ENCODE measurements at places on chromosomes 7 and 10. TPM values are rescaled to one million over a fixed set of nuclear protein-coding genes. Genes with fewer than 3 reads are reported as not detected.

GRCh38 chr10:128892005-128892404 lies 575.0 kb upstream of the MGMT start:
- DNase-seq = no peak

- DNase-seq = no peak
Measured at GRCh38 chr7:69620063-69620462, 21.8 kb downstream of the AUTS2 start.

- DNase-seq = no peak
Measured at GRCh38 chr7:68429411-68430117, 1168.7 kb upstream of the AUTS2 start.

DNA sequence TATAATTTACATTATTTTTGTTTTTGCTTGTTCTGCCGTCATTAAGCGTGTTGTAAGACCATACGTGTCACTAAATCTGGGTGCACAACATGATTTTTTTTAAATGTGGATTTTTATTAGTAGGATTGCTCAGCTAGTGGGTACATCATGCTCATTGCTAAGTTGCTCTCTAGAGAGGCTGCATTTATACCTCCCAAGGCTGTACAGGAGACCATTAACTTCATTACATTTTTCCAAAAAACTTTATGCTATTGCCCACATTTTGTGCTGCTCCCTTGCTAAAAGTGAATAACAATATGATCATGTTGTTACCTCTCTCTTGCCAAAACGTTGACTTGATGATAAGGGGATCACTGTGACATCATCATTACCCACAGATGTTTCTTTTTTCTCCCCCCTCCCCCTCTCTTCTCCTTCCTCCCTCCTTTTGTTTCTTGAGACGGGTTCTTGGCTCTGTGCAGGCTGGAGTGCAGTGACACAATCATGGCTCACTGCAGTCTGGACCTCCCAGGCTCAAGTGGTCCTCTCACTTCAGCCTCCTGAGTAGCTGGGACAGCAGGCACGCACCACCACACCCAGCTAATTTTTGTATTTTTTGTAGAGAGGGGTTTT lies 65.1 kb downstream of the BMPR1A start:
- DNase-seq = no peak

DNA sequence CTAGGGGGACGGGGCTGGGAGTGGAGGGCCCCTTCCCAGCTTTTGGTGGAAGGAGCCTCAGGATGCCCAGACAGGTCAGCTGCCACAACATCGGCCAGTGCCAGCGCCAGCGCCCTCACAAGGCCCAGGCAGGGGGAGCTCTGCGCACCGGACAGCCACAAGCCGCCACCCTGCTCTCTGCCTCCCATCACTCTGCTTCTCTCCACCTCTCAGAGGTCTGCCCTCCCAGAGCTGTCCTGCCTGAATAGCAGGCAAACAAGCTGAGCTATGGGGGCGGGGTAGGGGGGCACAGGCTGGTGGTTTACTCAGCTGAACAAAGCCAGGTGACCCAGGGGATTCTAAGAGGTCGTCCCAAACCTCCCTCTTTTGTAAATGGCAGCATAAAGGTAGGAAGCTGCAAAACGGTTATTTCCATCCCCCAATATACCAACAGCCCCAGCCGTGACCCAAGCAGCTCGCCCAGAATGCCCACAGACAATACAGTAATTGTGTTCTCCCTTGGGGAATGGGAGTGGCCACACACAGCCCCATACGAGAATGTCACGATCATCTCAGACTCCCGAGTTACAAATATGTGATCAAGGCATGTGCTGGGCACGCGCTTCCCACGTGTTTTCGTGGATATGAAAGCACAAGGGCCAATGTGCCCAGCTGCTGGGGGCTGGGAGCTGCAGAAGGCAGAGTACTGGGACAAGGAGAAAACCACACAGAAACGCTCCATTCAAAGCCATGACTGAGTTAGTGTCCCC lies 19.7 kb downstream of the FAM53B start:
- DNase-seq = no peak

- DNase-seq = no peak
Measured at GRCh38 chr7:5001911-5002310, 42.9 kb upstream of the MMD2 start.

GRCh38 chr7:104795086-104795485 lies 218.9 kb upstream of the KMT2E start:
- DNase-seq = no peak

GRCh38 chr10:124802313-124802675 lies 675 bp downstream of the ABRAXAS2 start:
- DNase-seq = no peak

GRCh38 chr7:105796365-105796764 lies 80.0 kb downstream of the ATXN7L1 start:
- DNase-seq = no peak

GRCh38 chr7:112292162-112292561 lies 85.7 kb downstream of the ZNF277 start:
- no peak for DNase-seq

DNA sequence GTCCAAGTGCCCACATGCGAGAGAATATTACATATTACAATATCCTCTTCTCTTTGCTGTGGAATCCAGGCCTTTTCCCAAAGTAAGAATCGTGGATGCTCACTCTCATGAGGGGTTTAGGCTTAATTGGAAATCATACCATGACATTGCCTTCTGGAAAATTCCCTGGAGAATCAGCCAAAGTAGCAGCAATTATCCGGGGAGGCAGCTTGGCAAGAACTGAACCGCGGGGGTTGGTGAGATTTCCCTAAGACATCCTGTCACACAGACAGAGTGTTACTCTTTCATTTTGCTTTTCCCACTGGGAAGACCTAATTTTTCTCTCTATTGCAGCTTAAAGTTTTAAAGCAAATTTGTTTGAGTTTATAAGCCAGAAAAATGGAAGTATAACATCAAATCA lies 463.6 kb upstream of the DPP6 start:
- DNase-seq = no peak

DNA sequence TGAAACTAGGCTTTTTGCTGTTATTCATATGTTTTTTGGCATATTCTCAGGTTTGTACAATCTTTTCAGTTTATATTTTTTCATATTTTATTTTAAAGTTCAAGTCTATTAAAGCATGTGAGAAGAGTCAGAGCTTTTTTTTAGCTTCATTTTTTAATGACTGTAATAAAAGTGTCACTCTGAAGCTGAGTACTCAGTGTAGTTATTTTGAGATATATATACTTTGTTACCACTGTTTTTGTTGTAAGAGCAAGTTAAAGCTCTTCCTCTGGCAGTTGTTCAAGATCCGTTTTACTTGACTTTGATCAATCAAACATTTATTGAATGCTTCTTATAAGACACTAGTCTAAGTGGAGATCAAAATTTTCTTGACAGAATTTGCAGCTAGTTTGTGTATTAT lies 37.5 kb downstream of the CASD1 start:
- no peak for DNase-seq

DNA sequence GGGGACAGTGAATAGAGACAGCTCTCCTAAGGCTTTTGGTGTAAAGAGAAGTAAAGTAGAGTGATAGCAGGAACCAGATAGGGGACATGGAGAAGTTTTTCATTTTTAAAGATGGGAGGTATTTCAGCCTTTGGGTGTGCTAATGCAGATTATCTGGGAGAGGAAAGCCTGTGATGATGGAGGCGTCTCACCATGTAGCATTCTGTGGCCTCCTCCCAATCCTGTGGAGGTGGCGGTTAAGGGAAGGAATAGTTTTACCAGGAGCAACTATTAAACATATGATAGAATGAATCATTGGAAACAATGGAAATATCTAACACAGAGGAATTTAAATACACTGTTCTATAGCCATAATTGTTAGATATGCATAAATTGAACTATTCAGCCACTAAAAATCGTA lies 101.3 kb downstream of the CNNM2 start:
- no peak for DNase-seq

- no peak for DNase-seq
Measured at GRCh38 chr7:135372222-135372621, 137.7 kb downstream of the CNOT4 start.

DNA sequence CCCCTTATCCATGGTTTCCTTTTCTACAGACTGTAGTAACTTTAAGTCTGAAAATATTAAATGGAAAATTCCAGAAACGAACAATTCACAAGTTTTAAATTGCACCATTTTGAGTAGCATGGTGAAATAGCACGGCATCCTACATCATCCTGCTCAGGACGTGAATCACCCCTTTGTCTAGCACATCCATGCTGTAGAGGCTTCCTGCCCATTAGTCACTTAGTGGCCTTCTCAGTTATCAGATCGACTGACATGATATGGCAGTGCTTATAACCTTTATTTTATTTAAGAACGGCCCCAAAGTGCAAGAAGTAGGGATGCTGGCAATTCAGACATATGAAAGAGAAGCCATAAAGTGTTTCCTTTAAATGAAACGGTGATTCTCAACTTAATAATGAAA lies 82.7 kb downstream of the CPXM2 start:
- DNase-seq = no peak

The ENTPD1 gene
- total RNA-seq = 74.1 TPM

The ZFAND2A gene
- total RNA-seq = 16.6 TPM

The C7orf57 gene
- 0.42 TPM for total RNA-seq

The NME8 gene
- total RNA-seq = 1.5 TPM

The PDE1C gene
- 12.2 TPM for total RNA-seq

The FBXO24 gene
- total RNA-seq = 0.29 TPM

The COBL gene
- total RNA-seq = 1.3 TPM

The PCDH15 gene
- 1.2 TPM for total RNA-seq

The ZNF365 gene
- 0.21 TPM for total RNA-seq
